ENCODE measurements at places on chromosomes 3 and 15. TPM values are rescaled to one million over a fixed set of nuclear protein-coding genes. Genes with fewer than 3 reads are reported as not detected.

GRCh38 chr15:42710662-42711061 lies 26.3 kb downstream of the CDAN1 start:
- no peak for DNase-seq

The PARP9 gene
- 20.4 TPM for total RNA-seq

The STRIT1 gene
- 5.5 TPM for total RNA-seq

The CADPS gene
- total RNA-seq: 8.9 TPM

DNA sequence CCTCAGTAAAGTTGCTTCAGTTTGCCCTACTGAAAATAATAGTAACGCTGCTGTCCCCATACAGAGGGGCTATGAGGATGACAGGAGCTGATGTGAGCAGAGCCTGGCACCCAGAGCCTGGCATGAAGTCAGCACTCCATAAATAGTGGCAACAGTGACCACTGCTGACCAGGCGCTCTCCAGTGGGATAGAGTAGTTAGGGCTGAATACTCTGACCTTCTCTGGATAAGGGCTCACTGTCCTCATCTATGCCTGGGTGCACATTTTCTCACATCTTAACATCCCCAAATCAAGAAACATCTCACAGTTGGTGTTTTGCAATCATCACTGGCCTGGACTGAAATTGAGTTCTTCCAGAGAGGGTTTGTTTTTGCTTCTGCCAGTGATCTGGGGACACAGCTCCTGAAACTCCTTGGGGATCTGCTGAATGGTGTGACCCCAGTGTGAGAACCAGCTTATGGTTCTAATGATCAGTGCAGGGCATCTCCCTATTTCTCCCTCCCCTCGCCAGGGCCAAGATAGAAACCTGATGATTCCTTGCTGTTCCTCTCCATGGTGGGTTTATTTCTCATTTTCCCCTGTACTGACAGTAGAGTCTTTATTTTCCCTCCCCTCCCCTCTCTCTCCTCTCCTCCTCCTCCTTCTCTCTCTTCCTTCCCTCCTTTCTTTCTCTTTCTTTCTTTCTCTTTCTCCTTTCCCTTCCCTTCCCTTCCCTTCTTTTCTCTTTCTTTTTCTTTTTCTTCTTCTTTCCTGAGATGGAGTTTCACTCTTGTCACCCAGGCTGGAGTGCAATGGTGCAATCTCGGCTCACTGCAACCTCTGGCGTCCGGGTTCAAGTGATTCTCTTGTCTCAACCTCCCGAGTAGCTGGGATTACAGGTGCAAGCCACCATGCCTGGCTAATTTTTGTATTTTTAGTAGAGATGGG lies 3.5 kb upstream of the PCSK6 start:
- DNase-seq: no peak

The LHFPL4 gene
- not detected for total RNA-seq

The PAQR5 gene
- total RNA-seq: 0.85 TPM

The ACOX2 gene
- total RNA-seq: 33.3 TPM

GRCh38 chr3:58383904-58384303 lies 49.7 kb downstream of the PDHB start:
- no peak for DNase-seq

The SIDT1 gene
- 1.3 TPM for total RNA-seq

The MEGF11 gene
- not detected for total RNA-seq

DNA sequence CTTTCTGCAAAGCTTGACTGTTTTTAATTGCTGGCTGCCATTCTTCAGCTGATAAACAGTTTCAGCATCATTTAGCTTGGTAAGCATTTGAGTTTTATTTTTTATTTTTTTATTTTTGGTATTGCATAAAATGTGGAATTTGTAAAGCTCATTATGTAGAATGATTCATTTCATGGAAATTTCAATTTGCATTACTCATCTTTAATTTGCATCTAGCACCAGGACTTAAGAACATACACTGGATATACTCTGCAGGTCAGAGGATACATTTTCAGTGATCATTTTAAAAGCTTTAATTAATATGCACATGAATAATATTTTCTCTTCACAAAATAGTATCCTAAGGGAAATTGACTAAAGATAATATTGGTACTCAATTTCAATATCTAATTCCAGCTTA lies 732.4 kb upstream of the BCHE start:
- no peak for DNase-seq

The HYPK gene
- 12.0 TPM for total RNA-seq

DNA sequence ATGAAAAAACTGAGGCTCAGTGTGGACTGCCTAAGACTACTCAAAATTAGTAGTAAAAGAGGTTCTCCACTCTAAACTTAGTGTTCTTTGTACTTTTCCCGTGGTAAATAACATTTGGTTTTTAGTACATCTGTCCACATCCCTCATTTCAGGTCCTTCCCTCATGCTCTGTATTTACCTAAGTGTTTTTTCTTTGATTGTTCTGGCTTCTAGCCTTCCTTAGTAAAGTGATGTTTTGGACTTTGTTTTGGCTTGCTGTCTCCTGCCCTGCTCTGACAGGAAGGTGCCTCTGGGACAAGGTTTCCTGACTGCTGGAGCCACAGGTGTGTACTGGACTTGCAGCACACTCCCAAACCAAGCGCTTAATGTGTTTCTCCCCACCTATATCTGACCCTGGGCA lies 29.9 kb upstream of the ALDH1A2 start:
- DNase-seq: no peak

- no peak for DNase-seq
These were observed 32.2 kb upstream of the TM2D3 start for GRCh38 chr15:101684384-101684783.

DNA sequence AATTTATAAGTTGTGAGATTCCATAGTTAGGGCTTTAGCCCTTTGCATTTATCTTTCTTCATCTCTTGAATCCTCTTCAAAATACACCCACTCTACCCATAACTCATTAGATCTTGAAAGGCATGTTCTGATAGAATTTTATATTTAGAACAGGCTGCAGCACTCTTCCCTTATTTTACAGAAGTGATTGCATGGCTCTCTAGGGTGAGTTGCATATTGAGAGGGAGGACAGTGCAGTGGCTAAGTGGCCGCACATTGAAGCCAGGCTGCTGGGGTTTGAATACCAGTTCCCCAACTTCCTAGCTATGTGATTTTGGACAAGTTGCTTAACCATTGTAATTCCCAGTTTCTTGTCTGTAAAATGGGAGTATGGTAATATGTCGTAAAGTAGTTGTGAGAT lies 2.5 kb downstream of the CD86 start:
- DNase-seq: no peak

The ANKUB1 gene
- total RNA-seq: not detected

DNA sequence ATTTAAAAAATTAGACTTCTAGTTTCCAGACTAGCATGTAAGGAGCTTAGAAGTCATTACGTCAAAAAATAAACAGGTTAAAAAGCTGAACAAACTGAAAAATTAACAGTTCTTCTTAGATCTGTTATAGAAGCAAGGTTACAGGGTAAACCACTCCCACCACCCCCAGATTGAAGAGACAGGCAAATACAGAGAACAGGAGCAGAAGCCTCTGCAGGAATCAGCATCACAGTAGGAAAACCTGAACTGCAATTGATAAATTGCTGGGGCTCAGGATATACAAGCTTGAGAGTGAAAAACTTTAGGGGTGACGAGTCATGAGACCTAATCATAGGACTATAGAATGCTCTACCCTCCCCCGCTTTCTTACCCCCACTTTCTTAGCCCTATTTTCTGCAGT lies 222.3 kb downstream of the UBE2E2 start:
- DNase-seq: no peak

DNA sequence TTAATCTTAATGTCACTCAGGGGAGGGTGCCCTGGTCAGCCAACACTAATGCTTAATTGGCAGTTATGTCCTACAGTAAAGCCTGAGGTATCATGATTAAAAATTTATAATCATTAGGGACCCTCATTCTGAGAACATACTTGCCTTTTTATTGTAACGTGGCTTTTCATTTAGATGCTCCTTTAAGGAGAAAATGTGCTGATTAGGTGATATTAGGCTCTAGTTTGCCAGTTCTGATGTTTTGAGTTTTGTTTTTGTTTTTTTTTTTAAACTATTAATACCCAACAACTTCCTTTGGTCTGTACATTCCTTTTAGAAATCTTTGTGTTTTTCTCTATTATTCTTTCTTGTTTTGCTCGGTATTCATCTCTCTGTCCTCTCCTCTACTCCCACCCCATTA lies 10.3 kb downstream of the GTF2E1 start:
- DNase-seq: no peak

The CPA3 gene
- total RNA-seq: 0.53 TPM

- no peak for DNase-seq
These were observed 8.2 kb downstream of the SLC2A2 start for GRCh38 chr3:171018156-171018935.

DNA sequence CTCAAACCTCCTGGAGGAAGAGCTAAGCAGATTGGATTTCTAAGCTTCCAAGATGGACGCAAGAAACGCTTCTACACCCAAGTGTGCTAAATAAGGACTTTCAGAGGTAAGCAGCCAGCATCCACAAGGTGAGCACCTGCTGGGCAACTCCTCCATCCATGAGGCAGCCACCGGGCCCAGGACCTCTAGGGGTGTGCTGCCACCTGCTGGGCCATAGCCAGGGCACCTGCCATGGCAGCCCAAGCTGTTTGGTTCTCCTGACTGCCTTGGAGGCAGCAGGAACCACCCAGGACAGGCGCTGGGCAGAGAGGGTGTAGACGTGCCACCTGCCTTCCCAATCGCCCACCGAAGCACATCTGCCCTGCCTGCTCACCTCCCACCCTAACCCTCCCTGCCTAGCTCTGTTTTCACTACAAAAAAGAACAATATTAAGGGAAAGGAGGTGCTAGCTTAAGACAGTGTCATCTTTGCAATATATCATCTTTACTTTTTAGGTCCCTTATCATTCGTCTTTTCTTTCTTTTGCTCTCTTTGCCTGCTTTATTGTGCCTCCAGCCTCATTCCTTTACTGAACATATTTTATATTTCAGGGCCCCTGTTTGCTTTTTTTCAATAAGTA lies 12.9 kb downstream of the C15orf62 start:
- DNase-seq: no peak

The LRRC28 gene
- 16.0 TPM for total RNA-seq

- no peak for DNase-seq
These were observed 123.0 kb downstream of the LRIG1 start for GRCh38 chr3:66377800-66378199.

DNA sequence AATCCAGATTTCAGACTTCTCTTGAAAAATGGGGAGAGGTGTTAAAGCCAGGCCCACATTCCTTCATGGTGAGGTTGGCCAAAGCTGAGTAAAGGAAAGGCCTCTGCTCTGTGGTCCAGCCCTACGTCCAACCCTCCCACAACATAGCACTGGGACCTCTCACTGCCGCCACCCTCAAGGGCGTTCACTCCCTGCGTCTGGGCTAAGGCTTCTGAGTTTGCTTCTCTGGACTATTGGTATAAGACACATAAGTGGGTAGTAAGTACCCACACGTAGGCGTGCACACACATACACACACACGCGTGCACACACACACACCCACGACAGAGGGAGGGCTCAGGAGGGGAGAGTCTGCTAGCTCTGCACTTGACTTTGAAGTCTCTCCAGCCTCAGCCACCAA lies 80.2 kb upstream of the PXYLP1 start:
- DNase-seq: no peak

The SCN5A gene
- 206 TPM for total RNA-seq

- no peak for DNase-seq
These were observed 3.1 kb upstream of the C3orf33 start for GRCh38 chr3:155809181-155809580.

DNA sequence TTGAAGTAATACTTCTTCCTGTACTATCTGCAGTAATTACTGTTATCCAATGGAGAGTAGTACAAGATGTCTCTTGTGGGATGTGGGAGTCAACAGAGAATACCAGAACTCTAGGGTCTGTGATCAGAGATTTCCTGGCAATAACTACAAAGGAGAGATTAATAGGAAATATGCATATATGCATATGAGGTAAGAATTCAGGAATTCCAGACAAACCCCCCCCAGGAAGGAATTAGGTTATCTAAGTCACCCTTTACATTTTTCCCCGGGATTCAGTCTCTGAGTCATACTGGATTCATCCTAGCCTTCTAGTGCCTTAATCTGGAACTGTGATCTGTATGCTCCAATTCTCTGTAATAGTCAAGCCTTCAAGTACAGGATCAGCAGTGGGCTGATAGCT lies 49.4 kb downstream of the GTF2E1 start:
- no peak for DNase-seq

DNA sequence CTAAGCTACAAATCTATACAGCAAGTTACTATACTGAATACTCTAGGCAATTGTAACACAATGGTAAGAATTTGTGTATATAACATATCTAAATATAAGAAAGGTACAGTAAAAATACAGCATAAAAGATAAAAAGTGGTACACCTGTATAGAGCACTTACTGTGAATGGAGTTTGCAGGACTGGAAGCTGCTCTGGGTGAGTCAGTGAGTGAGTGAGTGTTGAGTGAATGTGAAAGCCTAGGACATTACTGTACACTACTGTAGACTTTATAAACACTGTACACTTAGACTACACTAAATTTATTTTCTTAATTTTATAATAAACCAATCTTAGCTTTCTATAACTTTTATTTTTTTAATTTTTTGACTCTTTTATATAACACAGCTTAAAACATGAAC lies 123.1 kb downstream of the ZMAT3 start:
- no peak for DNase-seq

The SNTN gene
- not detected for total RNA-seq

DNA sequence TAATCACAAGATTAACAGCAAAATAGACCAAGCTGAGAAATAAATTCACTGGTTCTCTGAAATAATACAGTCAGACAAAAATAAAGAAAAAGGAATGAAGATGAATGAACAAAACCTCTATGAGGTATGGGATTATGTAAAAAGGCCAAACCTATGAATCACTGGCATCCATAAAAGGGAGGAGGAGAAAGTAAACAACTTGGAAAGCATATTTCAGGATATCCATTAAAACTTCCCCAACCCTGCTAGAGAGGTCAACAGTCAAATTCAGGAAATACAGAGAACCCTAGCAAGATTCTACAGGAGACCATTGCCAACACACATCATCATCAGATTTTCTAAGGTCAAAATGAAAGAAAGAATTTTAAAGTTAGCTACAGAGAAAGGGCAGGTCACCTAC lies 649.7 kb upstream of the CBLB start:
- no peak for DNase-seq

DNA sequence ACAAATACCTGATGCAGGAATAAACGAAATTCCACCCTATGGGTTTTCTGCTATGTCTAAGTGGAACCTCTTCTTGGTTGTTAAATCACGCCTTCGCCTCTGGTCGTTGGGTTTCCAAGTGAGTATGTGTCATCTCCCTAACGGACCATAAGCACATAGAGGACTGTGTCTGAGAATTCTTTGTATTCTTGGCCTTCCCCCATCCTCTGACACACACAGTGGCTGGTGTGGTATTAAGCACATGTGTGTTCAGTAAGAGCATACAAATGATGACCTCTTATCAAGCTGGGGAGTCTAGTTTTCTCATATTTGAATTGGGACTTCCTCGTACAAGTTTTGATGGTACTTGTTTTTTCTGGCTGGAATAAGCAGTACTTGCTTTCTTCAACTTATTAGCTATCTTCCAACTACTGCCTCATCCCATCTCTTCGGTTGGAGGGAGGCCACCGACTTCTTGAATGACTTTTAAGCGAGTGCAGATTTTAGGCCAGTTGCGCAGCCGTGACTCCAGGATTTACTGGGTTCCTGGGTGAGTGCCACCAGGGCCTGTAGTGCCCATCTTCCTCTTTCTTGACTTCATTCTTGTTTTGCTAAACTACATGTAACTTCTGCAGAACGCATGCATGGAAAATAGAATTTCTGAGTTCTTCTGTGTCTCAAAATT lies 240.2 kb downstream of the ADAMTS17 start:
- peak; percentile 63 for DNase-seq

- no peak for DNase-seq
These were observed 287.6 kb downstream of the BCHE start for GRCh38 chr3:165549665-165550064.

GRCh38 chr3:123458255-123458654 lies 9.4 kb upstream of the ADCY5 start:
- DNase-seq: no peak

GRCh38 chr3:37530047-37530697 lies 331.5 kb upstream of the CTDSPL start:
- no peak for DNase-seq

Data from heart left ventricle (tissue), 16 donors.